ENCODE measurements at places on chromosomes 16 and 17. TPM values are rescaled to one million over a fixed set of nuclear protein-coding genes. Genes with fewer than 3 reads are reported as not detected.

DNA sequence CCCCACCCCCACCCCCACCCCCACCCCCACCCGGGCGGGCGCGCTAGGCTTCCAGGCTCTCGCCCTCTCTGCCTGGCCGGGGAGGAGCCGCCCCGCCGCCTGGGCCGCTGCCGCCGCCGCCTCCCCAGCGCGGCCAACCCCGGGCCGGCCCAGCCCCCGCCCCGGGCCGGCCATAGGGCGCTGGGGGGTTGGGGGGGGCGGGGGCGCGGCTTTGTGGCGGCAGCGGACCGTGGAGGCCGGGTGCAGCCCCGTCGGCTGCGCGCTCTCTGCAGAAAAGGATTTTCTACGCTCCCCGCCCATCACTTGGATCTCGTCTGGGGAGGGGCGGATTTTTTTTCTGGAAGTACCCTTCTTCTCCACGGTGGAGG is 230.9 kb downstream of the MRTFB start:
- DNase-seq: no peak

- no peak for DNase-seq
Measured at GRCh38 chr17:39702901-39703893, 3.3 kb downstream of the ERBB2 start.

DNA sequence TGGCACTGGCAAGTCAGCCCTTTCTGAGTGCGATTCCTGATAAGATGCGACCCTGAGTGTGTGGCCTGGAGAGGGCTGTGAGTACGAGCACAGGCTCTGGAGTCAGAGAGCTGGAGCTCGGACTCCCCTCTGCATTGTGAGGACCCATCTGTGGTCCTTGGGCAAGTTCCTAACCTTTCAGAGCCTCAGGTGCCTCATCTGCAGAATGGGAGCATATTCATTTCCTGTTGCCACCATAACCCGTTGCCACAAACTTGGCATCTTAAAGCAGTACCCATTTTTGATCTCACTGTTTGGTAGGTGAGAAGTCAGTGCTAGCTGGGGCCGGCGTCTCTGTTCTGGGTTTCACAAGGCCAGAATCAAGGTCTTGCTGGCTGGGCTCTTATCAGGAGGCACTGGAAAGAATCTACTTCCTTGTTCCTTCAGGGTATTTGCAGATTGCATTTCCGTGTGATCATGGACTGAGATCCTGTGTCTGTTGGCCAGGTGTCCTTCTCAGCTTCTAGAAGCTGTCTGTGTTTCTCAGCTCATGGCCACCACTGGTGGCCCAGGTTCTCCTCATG is 20.2 kb downstream of the KNOP1 start:
- no peak for DNase-seq

GRCh38 chr16:83971165-83972130 is 3.4 kb downstream of the NECAB2 start:
- no peak for DNase-seq

DNA sequence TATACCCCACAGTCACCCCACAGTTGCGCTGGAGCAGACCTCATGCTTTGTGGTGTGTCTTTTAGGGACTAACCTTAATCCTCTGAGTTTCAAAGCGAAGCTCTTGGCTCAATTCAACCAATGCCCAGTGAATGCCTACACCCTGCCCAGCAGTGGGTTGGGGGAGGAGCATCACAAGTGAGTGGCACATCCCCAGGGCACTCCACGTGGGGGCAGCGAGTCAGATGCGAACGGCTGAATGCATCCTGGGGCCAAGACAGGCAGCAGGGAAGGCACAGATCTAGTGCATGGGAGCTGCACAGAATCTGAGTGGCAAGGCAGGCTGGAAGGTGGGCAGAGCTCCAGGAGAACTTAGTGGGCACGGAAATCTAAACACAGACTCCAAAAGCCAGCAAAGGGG is 39.2 kb downstream of the IFT140 start:
- DNase-seq: no peak

DNA sequence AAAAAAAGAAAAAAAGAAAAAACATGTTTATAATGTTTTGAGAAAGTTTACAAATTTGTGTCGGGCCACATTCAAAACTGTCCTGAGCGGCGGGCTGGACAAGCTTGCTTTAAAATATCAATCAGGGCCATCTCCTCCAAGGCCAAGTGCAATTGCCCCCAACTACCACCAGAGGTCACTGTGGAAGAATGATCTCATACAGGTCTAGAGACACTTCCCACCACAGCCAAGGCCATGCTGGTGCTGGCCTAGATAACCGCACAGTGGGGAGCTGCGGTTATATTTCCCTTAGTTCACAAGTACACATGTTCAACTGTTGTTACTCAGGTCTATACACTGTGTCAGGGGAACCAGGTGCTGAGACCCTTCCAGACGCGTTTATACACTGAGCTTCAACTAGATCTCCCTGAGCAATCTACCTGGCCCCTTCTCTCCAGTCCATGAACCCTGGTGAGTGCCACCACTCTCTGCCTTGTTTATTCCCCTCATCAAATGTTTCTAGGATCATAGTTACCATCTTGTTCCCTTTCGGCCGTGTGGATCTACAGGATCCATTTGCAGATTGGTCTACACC is 83.8 kb upstream of the CCL2 start:
- no peak for DNase-seq

- DNase-seq: no peak
Measured at GRCh38 chr16:30901201-30902028, 5.0 kb downstream of the CTF1 start.

- no peak for DNase-seq
Measured at GRCh38 chr16:67030221-67030962, 1.4 kb downstream of the CBFB start.

DNA sequence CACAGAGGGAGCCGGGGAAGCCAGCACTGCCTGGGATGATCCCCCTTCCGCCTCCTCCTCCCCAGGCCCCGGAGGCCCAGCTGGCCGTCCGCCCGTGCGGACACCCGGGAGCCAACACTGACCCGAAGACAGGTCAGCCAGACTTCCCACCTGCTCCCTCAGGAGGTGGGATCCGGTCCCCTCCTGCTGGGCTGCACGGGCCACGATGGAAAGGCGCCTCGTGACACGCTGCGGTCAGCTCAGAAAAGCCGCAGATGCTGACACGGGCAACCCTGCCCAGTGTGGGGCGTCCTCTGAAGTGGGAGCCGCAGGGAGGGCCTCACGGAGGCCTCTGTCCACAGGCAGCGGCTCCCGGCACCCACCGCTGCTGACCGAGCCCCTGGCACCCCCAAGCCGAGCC is 49.3 kb downstream of the CBFA2T3 start:
- no peak for DNase-seq

DNA sequence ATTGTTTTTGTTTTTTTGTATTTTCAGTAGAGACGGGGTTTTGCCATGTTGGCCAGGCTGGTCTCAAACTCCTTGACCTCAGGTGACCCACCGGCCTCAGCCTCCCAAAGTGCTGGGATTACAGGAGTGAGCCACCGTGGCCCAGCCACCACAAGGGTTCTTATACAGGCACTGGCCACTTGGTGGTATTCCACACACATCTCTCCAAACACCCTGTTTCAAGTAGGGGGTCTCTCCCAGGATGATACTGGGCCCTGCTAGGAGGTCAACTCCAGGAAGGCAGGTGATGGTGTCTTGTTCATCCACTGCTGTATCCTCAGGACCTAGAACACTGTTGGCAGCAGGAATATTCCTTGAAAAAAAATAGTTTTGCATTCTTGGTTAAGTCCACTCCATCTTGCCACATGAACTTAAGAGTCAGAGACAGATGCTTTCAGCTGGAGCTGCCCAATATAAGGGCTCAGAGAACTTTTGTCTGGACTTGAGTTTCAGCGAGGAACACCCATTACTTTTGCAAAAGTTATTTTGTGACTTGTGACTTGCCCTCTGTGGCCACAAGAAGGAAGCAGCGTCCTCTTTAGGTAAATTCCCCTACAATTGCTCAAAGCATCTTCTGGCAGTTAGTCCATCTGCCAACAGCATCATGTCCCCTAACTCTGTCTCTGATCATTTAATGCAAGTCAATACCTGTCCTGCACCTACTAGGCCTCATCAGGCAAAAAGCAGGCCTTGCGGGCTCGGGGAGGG is 7.4 kb upstream of the EEF2K start:
- no peak for DNase-seq

- no peak for DNase-seq
Measured at GRCh38 chr16:977081-977701, 4.4 kb upstream of the SOX8 start.

DNA sequence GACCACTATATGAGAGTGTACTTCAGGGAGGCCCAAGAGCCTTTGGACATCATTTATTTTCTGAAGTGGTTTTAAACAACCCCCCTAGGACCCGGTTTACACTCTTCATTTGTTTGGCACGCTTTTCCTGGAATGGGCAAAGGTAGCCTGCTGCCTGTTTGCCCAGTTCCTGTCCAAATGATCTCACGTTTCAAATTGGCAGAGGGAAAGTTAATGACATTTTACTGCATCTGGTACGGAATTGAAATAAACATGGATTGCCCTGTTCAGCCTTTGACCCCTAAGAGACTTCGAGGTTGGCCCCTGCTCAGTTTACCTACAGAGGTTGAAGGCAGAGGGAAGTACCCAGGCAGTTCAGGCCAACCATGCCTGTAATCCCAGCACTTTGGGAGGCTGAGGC is 5.8 kb upstream of the RPRML start:
- DNase-seq: no peak

DNA sequence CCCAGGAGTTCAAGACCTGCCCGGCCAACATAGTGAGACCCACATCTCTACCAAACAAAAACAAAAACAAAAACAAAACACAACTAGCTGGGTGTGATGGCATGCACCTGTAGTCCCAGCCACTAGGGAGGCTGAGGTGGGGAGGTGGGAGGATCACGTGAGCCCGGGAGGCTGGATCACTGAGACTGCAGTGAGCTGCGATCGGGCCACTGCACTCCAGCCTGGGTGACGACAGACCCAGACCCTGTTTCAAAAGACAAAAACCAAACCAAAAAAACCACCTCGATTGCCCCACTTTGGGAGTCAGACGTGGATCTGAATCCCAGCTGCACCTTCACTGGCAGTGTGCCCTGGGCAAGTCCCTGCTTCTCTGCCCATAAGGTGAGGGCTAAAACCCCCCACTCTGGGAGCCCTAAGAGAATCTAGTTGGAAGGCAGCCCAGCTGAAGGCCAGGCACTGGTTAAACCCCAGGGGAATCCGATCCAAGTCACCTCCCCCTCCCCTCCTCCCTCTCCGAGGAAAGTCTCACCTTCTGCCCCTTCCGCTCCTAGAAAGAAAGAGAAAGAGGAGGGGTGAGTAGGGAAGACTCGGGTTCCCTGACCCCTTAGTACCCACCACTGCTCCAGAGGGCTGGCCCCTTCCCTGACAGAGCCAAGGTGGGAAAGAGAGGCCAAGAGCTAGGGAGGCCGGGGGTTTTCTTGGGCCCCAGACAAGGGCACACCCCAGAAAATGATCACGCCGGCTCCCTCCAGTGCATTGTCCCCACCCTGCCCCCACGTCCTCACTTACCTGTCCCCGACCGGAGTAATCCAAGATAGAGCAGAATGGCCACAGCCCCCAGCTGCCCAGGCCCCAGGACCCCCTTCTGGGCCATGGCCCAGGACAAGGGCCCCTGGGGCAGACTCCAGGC is 647 bp downstream of the PRSS8 start:
- no peak for DNase-seq

GRCh38 chr17:57653279-57653678 is 91.8 kb downstream of the CCDC182 start:
- no peak for DNase-seq

The MEOX1 gene
- 11.6 TPM for total RNA-seq

The SOX15 gene
- 1.2 TPM for total RNA-seq

The SNF8 gene
- total RNA-seq: 31.7 TPM

The BANP gene
- total RNA-seq: 36.6 TPM

The TNFRSF13B gene
- not detected for total RNA-seq

Measured in urinary bladder (tissue), 4 donors.